ENCODE measurements at places on chromosomes 1 and 21.

GRCh38 chr1:113691184-113691583 lies 68.1 kb downstream of the PHTF1 start:
- no peak for DNase-seq

DNA sequence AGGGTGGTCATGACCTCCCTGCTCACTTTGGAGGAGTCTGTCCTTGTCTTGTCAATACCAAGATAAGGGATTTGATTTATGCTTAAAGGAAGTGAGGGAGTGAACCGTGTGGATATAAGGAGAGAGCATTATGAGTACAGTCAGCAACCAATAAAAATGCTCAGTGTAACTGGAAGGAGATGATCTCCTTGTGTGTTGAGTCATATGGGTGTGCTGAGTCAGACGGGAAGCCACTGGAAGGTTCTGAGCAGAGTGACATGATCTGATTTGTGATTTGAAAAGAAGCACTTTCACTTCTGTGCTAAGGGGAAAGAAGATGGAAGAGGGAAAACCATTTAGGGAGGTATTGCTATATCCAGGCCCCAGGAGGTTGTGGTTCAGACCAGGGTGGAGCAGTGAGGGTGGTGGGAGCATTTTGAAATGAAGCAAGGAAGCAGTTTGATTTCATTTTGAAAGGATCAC lies 2.5 kb upstream of the BCL10 start:
- peak; percentile 18 for DNase-seq

DNA sequence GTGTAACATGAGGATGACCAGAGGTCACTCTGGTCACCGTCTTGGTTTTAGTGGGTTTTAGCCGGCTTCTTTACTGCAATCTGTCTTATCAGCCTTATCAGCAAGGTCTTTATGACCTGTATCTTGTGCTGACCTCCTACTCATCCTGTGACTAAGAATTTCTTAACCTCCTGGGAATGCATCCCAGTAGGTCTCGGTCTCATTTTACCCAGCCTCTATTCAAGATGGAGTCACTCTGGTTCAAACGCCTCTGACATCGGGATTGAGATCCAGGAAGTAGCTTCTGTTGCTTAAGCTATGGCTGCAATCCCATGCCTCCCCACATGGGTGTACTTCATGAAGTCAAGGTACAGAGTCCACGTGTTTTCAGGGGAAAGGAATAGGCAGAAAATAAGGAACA lies 19.9 kb downstream of the FMN2 start:
- no peak for DNase-seq

GRCh38 chr1:222210776-222211175 lies 337.1 kb downstream of the HHIPL2 start:
- no peak for DNase-seq

DNA sequence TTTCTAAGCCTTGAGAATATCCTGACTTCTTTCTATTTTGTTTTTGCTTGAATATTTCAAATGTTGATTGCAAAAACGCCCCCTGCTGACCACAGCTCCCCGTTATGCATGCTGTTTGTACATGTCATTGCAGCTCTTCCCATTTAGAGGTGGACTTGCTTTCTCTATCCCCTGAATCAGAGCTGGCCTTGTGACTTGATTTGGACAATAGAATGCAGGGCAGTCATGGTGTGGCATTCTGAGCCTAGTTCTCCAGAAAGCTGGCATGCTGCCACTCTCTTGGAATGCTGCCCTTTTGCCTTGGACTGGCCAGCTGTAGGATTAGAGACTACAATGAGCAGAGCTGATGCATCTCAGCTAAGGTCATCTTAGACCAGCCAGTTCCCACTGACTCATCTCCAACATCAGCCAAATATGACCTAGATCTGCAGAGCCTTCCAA lies 1561.5 kb downstream of the MRPL39 start:
- DNase-seq: no peak

GRCh38 chr21:36548866-36549265 lies 68.9 kb upstream of the CLDN14 start:
- DNase-seq: no peak

- DNase-seq: no peak
Observed at GRCh38 chr21:28991861-28992525, 684 bp downstream of the LTN1 start.

GRCh38 chr1:244200596-244200995 lies 149.5 kb downstream of the ZBTB18 start:
- DNase-seq: no peak

- no peak for DNase-seq
Observed at GRCh38 chr1:162706606-162707005, 74.3 kb downstream of the DDR2 start.

DNA sequence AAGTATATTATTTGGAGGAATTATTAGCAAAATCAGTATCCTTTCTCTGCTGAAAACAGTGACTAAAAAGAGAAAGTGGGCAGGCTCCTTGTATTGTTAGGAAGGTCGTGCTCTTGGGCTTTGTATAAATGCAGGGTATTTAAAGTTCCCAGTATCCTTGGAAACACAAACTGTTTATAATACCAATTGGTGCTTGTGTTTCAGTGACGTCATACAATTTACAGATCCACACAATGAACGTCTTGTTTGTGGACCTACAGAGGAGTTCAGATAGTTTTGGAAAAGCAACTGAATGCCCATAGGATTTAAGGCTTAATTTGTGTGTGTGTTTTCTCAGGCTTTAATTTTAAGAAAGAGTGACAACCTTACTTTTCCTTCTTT lies 168.2 kb downstream of the RASAL2 start:
- DNase-seq: no peak

DNA sequence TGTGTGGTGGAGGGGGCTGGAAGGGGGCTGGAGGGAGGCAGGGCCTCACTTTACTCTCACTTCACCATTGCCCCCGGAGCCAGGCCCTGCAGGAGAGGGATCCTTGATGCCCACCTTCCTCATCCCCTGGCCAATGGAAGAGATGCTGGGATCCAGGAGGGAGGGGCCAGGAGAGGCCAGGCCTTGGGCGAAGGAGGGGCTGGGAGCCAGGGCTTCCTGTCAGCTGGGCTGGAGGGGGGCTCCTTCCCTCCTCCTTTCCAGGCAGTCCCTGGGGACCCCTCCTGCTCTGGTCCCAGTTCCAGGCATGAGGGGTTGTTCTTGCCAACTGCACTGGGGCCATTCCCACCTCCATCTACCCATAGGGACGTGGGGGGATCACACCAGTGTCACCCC lies 5.7 kb downstream of the AHDC1 start:
- DNase-seq: no peak

- DNase-seq: no peak
Observed at GRCh38 chr1:9503001-9503675, 36.1 kb upstream of the SLC25A33 start.

GRCh38 chr1:116488071-116488470 lies 82.8 kb downstream of the CD58 start:
- no peak for DNase-seq

- DNase-seq: no peak
Observed at GRCh38 chr1:240244968-240245628, 153.4 kb downstream of the FMN2 start.

DNA sequence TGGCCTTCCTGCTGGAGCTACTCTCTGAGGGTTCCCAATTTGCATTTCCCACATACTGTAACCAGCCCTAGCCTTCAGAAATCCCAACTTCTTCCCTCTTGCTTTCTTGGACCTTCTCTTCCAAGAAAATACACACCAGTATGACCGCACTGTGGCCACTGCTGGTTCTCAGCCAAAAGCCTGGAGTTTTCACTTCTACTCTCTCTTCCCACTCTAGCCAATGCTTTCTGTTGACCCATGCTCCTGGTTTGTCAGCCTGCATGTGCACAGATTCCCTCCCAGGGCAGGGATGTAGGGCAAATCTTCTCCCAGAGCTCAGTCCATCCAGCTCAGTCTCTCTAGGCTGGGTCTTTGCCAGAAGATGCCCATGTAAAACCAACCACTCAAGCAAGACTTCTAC lies 664 bp downstream of the SLAMF1 start:
- DNase-seq: no peak

- DNase-seq: no peak
Observed at GRCh38 chr1:228393811-228394570, 12.6 kb downstream of the TRIM11 start.

DNA sequence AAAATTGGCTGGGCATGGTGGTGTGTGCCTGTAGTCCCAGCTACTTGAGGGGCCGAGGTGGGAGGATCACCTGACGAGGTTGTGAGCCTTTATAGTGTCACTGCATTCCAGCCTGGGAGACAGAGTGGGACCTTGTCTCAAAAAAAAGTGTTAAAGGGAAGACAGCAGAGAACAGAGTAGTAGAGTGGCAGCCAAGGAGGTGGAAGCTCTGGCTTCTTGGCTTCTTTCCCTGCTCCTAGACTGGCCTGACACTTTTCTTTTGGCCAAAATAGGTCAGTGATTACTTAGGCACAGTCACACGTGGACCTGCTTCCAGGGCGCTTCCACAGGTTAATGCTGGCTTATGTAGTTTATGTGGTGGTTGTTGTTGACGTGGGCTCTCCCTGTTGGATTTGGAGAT lies 3.2 kb downstream of the DIP2A start:
- DNase-seq: no peak

GRCh38 chr1:99438656-99439230 lies 174.5 kb downstream of the PLPPR4 start:
- DNase-seq: no peak

GRCh38 chr1:147541672-147542568 lies 619 bp downstream of the BCL9 start:
- no peak for DNase-seq

DNA sequence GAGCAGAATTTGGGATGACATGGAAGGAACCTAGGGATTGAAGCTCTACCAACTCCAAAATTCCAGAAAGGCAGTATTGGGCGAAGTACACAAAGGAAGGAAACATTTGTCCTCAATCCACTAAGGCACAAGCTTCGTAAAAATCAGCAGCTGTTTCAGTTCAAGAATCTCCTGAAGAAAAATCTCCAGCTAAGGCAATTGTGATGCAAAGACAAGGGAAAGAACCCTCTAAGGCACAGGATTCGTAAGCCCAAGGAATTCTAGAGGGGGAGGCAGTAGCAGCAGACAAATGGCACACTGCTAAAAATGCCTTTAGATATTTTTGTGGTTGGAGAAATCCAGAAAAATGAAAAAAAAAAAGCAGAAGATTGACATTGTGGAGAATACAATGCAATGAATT lies 64.5 kb upstream of the PLPPR5 start:
- DNase-seq: no peak

GRCh38 chr1:201889090-201889968 lies 631 bp downstream of the SHISA4 start:
- no peak for DNase-seq

GRCh38 chr1:33454646-33455282 lies 17.7 kb upstream of the ZSCAN20 start:
- no peak for DNase-seq

DNA sequence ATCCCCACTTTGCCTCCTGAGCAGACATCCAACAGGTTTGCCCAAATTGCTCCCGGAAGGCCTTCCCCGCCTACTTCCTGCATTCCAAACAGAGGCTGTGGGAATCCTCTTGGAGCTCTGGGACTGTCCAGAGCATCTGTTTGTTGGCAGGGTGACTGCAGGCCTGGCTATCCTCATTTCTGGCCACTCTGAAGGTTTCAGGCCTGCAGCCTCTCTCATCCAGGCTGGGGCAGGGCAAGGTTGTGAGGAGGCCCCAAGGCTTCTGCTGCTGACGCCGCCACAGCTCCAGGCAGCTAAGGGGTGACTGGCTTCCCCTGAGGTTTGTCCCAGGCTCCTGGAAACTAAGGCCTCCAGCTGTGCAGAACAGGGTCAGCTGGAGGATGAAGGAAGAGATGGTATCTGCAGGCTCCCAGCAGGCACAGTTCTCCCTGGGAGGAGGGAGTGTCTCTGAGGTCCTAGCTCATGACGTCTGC lies 11.3 kb downstream of the CDK18 start:
- no peak for DNase-seq

DNA sequence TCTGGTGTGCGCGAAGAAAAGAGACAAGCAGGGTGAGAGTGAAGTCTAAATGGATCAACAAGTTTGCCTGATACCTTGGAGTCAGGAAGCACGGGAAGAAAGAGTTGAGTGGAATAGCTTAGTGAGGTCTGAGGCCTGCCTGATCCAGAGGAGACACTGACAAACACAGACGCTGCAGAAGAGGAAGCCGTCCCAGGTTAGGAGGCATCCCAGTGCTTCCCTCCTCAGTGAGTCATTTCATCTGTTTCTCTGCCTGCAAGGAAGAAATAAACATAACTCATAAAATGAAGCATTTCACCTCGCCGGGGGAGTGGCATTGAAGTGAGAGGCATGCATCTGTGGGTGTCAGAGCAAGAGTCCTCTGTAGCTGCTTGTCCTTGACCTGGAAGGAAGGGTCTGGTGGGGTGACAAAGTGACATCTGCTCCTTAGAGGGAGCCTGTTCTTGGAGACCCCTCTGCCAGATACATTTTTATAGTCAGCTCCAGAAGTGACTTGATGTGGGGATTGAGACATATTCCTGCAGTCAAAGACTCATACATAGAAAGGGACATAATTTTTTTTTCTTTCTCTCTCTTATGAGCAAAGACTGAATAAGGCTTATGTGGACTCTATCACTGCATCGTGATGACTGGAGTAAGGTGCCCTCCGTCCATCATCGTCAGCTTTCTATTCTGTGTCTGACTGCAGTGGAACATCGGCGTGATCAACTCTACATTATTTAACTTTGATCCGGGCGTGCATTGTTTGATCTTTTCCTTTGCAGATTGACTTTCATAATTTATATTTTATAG lies 256.7 kb downstream of the KIF26B start:
- no peak for DNase-seq

GRCh38 chr1:229380536-229381160 lies 37.8 kb upstream of the CCSAP start:
- DNase-seq: no peak

- no peak for DNase-seq
Observed at GRCh38 chr1:148161053-148161901, 9.2 kb upstream of the NBPF11 start.

DNA sequence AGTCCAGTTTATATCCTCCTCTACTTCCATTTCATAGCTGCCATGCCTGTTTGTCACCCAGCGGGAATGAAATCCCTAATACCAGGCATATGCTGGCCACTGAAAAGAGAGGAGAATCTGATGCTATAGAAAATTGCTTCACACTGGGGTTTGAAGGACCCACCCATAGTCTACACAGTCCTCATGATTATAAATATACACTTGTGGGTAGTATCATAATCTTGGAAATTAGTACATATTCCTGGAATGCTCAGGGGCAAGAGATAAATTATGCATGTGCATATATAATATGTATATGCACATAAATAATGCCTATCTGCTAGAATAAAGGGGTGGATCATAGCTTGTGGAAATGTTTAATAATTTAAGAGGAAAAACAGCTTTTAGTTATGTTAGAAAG lies 105.8 kb downstream of the PRRX1 start:
- no peak for DNase-seq
